ENCODE measurements at places on chromosomes 1 and 21.

GRCh38 chr1:39398278-39399021 is 93.0 kb upstream of the BMP8A start:
- DNase-seq, result no peak

GRCh38 chr1:190226006-190226405 is 251.7 kb downstream of the BRINP3 start:
- DNase-seq, result no peak

DNA sequence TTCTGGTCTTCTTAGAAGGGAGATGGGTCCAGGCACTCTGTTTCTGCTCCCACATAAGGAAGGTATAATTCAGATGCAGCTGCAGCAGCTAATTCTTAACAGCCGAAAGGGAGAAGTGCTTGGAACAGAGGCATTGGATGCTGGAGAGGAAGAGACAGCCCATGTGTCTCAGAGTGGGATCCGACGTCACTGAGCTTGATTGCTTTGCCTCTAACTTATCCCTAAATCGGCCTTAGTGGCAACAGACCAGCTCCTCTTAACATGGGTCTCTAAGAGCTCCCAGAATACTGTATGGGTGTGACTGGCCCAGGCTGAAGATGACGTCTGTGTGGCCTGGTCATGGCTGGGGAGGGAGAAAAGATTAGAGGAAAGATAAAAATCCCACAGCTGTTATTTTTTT is 40.7 kb upstream of the KCND3 start:
- no peak for DNase-seq

GRCh38 chr1:3599286-3599811 is 12.0 kb downstream of the MEGF6 start:
- DNase-seq, result no peak

GRCh38 chr1:169245706-169246105 is 121.9 kb downstream of the NME7 start:
- DNase-seq, result no peak

DNA sequence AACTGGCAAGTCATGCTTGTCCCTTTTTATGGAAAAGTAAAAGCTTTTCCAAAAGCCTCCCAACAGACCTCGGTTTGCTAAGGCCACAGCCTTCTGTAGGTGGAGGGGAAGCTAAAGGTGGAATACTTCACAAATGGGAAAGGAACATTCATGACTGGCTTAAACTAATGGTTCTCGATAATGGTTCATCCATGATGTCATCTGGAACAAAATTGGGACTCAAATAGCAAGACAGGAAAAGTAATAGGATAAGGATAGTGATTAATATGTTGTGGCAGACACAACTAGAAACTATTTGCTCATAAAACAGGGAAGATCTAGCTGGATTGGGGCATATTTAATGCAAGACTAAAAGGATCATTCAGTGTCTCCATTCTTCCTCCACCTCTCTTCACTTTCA is 16.7 kb upstream of the SPATA6 start:
- DNase-seq, result no peak

DNA sequence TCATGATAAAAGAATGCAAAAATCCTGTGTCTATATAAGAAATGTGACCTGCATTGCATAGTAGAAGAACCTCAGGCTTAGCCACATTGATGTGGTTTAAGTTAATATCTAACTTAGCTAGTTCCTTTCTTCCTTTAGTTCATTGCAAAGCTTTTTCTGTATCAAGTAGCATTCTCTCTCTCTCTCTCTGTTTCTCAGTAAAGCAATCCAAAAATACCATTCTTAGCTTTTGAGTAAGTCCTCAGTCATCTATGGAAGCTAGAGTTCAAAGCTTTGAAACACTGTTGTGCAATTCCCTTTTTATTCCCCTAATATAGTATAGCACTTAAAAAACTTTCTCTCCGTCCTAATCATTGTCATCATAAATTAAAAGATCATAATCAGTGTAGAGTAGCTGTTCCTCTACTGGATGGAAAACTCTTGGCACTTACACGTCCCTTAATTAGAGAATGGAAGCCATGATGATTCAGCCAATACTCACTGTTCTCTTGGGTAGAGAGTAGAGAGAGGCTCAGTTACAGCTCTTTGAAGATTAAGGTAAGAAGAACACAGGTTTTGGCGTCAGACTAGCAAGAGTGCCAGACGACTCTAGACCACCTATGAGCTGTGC is 350.3 kb upstream of the LYPLAL1 start:
- no peak for DNase-seq

GRCh38 chr1:34742667-34743270 is 12.1 kb upstream of the GJB5 start:
- DNase-seq, result peak; percentile 37

DNA sequence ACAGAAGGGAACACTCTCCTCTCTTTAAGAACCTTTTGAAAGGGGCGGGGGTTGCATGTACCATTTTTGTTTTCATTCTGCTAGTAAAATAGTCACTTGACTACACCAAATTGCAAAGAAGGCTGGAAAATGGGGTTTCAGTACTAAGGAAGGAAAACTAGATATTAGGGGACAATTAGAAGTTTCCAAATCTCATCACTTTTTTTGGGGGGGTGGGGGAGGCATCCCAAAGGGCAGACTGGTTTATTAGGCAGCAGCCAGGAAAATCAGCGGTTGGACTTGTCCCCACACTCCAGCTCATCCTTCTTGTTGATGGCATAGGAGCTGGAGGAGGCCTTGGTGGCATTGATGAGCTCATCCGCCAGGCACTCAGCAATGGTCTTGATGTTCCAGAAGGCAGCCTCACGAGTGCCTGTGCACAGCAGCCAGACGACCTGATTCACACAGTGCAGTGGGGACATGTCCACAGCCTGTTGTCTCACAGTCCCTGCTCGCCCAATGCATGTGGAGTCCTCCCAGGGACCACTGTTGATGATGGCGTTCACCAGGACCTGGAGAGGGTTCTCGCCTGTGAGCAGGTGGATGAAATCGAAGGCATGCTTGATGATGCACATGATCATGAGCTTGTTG is 1.7 kb upstream of the TMEM50B start:
- no peak for DNase-seq

GRCh38 chr1:60963167-60963940 is 119.0 kb upstream of the NFIA start:
- no peak for DNase-seq

DNA sequence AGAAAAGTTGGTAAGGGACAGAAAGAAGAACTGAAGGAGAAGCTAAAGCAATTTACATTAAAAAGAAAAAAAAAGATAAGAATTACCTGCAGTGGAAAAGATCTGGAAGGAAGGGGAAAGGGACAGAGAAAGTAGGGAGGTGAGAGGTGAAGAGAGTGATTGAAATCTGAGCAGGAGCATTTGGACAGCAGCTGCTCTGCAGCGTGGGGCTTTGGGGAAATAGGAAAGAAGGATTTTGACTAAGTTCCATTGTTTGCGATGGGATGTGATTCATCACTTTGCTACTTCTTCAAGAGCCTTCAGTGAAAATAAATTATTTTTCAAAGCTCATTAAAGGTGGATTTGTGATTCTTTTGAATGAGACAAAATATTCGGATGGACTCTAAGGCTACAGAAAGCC is 26.1 kb upstream of the NMNAT2 start:
- no peak for DNase-seq

DNA sequence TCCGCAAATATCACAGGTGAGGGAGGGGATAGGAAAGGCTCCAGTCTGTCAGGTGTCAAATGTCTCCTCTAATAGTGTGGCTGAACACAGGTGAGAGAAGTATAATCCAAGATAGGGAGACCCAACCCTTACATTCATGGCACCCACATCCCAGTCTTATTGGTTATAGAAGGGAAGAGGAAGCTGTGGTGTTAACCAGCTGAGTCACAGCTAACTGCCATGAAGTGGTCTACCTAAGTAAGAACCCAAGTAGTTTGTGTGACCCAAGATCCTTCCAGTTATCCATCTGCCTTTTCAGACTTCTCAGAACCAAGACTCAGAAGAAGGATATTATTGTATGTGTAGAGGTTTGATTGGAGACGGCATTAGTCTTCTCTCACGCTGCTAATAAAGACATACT is 37.1 kb downstream of the DDAH1 start:
- DNase-seq, result no peak

DNA sequence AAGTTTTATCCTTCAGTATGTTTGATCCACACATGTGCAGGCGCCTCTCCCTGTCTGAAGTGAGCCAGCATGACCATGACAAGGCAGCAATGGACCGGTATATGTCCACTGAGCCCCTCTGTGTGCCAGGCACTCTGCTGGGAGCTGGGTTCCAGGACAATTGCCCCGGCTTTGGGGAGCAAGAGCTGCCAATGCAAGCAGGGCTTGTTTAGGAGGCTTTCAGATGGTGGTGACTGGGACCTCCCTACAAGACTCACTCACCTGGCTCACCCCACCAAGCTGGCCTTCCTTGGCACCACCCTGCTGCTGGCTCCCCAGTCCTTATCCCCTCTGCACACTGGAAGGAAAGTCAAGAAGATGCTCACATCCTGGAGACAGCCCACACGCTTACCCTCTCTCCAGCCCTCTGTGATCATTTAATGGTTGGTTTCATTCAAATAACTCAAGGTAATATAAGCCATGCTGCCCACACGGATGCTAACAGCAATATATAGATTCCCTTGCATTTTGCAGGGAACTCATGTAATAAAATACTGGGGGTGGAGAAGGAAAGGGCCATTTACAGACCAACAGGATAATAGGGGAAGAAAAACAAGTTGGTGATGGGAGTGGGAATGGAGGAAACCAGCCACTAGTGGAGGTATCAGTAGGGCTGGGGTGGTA is 23.6 kb downstream of the KCND3 start:
- DNase-seq, result no peak

DNA sequence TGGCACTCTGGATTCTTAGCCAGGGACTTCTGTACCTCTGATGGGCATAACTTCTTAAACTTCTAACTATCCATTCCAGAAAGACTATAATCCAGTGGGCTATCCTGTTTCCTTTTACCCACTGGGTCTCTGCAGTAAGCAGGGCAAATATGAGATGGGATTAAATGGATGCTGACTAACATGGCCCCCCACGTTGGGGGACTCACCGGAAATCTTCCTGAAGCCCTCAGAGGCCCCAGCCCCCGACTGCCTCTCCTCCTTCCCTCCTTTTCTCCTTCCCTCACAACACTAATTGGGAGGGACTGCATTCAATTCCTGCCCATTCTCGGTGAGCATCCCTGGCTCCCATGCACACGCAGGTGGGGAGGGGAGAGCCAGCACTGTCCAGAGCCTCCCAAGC is 70.1 kb downstream of the SSBP3 start:
- no peak for DNase-seq

- no peak for DNase-seq
Observed at GRCh38 chr1:241895013-241895412, 47.0 kb downstream of the EXO1 start.

DNA sequence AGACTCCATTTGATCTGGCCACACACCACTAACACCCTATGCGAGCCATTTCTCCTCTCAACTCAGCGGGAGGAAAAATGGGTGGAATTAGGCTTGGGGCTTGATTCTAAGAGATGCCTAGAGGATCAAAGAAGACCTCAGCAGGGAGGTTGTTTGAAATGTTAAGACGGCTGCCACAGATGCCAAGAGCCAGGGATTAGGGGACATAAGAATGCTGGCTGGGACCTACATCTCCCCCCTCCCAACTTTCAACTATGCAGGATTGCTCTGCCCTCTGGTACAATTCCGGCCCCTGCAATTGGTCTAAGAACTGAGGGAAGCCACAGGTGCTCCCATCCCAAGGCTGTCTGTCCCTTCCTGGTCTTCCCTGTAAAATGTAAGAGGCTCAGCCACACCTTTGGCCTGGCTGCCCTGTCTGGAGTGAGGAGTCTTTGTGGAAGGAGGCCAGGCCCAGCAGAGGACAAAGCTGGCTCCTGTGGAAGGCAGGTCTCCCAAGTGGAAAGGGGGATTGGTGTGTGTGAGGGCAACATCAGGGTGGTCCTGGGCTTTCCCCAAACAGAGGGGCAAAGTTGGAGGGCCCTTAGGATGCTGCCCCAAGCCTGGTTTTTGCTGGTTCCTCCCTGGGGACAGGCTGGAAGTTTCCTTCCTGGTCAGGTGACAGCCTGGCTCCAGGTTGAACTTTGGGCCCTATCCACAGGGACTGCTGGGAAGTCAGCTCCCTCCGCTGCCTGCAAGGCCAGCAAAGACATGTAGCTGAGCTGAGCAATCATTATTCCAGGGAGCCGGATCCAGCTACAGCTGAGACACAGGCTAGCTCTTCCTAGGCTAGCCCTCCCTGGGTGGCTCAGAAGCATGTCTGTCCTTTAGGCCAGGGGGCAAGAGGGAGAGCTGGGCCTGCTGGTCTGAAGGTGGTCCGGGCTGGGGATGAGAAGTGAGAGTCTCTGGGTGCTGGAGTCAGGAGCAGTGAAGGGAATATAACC is 34.5 kb upstream of the SYNC start:
- DNase-seq, result no peak

DNA sequence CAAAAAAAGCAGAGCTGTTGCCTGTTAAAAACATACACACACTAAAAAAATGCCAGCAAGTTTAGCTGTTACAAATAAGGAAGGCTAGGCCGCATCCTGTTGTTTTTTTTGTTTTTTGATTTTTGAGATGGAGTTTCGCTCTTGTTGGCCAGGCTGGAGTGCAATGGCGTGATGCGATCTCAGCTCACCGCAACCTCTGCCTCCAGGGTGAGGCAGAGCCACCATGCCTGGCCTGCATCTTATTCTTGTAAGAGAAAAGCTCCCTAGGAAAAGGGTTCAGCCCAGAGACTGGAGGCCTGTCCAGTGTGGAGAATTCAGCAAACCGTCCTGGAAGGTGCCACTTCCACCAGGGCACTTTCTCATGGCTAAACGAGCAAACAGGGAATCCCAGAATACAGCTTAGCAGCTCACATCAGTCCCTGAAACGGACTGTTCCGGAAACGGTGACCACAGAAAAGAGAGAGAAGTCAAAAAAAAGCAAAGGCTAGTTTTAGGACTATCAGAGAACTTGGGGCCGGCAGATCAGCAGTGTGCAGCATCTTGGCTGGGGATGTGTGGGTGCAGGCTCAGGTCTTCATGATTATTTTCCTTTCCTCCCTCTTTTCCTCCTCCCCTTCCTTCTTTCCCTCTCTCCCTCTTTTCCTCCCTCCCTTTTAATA is 283.6 kb downstream of the AJAP1 start:
- no peak for DNase-seq

- no peak for DNase-seq
Observed at GRCh38 chr1:243944429-243945160, 94.6 kb upstream of the AKT3 start.

- no peak for DNase-seq
Observed at GRCh38 chr1:210685295-210685650, 356.6 kb downstream of the HHAT start.

DNA sequence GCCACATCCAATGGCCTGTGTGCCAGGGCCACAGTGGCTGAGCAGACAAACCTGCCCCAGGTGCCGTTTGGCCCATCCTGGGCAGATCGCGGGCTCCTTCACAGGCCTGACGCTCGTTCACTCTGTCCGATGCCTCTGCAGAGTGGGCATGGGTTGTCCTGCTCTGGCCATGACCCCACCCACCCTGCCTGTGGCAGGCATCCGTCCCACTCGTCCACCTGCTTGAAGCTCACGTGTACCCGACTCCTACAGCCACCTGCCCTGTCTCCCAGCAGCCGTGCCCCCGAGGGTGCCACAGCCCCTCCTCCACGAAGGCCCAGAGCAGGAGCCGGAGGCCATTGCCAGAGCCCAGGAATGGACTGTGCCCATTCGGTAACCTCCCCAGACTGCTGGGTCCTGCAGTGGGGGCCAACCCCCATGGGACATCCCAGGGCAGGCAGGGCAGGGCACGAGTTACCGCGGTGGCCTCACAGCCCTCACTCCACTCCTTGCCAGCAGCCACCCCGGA is 41.9 kb downstream of the TRIM11 start:
- DNase-seq, result no peak

- no peak for DNase-seq
Observed at GRCh38 chr1:26582053-26582835, 52.7 kb downstream of the RPS6KA1 start.

- DNase-seq, result no peak
Observed at GRCh38 chr1:241799416-241799815, 48.6 kb upstream of the EXO1 start.
